ENCODE measurements at places on chromosomes 2 and 18.

DNA sequence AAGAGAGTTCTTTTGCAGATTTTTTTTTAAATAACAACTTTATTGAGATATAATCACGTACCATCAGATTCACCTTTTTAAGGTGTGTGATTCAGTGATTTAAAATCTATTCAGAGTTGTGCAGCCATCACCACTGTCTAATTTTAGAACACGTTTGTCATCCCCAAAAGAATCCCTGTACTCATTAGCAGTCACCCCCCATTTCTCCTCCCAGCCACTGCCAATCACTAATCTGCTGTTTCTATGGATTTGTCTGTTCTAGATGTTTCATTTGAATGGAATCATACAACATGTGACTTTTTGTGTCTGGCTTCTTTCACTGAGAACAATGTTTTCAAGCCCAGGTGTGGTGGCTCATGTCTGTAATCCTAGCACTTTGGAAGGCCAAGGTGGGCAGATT lies 55.4 kb upstream of the RAPH1 start:
- no peak for DNase-seq

DNA sequence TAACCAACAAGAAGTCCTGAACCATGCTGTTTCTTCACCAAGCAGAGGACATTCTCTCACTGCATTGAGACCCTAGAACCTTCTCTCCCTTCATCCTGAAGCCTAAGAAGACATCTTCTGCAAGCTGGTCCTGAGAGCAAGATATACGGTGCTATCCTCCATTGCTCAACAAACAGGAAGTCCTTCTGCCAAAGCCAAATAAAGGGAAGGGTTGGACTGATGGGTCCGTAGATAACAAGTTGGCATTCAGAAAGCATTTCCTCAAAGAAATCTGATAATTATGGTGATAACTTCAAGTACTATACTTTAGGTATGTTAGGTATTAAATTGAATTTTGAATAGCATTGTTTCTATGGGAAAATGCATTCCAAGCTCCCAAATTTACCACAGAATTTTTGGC lies 23.3 kb downstream of the GRB14 start:
- DNase-seq, result no peak

GRCh38 chr18:21853016-21853415 lies 112.4 kb downstream of the MIB1 start:
- DNase-seq, result no peak

DNA sequence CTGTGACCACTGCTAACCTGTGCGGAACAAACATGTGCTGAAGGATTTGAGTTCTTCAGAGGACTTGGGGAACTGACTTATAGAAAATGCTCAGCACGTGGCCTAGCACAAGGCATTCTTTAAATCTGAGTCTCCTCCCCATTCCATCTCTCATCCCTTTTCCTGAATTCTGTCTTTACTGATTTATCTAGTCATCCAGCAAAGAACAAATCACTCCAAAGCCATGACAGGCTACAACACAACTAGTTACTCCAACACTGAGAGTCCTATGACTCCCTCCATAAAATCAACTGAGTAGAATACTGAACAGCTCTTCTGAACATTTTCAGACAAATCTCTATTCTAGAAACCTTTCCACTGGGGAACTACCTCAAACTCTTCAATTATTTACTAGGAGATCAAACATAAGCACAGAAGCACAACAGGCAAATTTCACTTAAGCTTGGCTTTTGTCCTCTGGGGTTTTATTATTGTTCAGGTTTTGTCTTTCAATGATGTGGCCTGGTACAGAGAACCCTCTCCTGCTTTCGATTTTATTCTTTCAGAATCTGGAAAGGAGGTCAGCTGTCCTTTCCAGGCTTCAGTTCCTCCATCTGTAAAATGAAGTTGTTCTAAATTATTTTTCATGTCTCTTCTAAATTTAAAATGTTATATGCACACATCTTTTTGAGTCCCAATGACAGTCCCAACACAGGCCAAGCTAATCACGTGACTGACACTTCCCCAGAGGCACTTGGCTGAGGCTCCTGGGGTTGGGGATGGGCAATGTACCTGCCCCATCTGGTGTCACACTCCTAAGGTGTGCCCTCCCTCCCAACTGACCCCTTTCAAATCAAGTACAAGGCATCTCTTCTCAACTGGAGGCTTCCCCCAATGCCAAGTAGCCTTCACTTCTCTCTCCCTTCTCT lies 31.8 kb downstream of the RNU4ATAC start:
- DNase-seq, result no peak

GRCh38 chr2:198374375-198375082 lies 570.1 kb downstream of the PLCL1 start:
- no peak for DNase-seq

GRCh38 chr2:224870341-224870740 lies 154.2 kb upstream of the CCDC195 start:
- DNase-seq, result no peak

GRCh38 chr2:65277791-65278483 lies 50.3 kb downstream of the ACTR2 start:
- no peak for DNase-seq

- DNase-seq, result no peak
These were observed 80.7 kb downstream of the EPAS1 start for GRCh38 chr2:46377666-46378560.

DNA sequence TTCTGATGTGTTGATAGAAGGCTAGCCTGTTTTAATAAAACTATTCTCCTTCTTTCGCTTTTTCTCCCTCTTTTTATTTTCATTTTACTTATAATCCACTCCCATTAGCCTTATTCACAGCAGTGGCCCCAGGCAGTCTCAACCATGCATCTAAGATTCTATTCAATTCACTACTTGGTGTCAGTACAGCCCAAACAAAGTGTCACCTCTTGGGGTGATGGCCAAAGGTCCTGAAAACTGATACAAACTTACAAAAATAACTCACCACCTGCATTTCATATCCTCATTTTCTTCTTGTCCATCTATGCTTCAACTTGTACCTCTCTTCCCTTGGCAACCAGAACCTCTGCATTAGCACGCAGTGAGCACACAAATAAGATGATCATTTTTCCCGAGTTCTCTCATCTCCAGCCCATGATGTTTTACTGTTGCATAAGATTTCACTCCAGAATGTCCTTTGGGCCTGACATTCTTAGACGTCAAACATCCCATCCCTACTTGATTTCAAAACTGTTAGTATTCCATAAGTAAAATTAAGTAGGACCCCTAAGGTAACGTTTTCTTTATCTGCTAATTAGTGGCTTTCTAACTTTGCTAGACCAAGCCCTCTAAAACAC lies 559.3 kb upstream of the TNP1 start:
- DNase-seq, result no peak

DNA sequence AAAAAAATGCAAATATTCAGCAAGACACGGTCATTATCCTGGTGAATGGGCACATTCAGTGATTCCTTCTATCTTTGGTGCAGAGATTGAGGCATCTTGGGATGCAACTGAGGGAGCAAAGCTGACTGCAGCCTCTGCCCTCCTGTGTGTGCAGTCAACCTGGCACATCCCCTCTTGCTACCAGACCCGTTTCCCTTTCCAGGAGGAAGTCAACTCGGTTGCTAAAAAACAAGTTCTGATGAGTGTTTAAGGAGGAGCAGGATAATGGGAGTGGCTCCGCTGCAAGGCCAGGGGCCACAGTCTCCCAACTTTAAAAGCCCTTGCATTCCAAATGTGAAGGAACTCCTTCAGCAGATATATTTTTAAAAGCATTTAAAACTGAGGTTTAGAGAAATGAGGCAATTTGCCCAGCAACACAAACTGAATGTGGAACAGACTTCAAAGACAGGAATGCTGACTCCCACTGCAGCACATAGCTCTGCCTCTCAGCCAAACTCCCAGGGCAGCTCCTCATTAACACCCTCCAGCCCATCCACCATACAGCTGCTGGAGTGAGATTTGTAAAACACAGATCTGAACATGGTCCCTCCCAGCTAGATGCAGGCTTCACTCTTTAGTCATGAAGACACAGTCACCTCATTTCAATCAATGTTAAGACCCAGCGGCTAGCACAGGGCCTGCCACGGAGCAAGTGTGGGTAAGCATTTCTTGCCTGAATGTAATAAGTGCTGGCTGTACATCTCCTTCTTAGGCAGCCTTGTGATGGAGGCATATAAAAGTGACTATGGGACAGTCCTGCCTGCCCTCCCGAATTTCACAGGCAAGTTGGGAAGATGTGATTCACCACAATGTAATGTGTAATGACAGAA lies 54.3 kb downstream of the VSNL1 start:
- no peak for DNase-seq

DNA sequence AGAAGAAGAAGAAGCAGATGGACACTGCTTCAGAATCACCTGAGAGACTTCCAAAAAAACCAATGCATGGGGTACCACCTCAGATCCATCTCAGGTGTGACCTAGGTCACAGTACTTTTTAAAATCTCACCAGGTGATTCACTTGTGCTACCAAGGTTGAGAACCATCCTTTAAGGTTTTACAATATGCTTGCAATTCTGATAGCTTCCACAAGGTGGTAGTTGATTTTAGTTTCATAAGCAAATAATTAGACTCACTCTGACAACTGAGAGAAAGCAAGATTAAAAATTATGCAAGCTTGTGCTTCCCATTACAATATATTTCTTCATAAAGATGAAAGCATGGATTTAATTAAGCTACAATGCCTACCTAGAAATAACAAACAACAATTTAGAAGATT lies 355.1 kb downstream of the EN1 start:
- DNase-seq, result no peak

DNA sequence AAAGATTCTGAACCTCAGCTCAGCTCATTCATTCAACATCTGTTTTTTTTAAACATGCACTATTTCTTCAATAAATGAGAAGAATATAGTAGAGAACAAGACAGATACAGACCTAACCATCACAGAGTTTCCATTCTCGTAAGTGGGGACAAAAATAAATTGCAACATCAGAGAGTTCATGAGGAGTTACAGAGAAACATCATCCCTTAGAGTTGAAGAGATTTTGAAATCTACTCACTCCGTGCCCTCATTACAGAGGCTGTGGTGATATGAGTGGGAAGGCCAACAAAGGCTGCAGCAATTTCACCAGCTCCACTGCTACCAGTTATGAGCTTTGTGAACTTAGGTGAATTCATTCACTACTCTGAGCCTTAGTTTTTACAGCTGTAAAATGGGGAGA lies 399.3 kb downstream of the BCL11A start:
- no peak for DNase-seq

DNA sequence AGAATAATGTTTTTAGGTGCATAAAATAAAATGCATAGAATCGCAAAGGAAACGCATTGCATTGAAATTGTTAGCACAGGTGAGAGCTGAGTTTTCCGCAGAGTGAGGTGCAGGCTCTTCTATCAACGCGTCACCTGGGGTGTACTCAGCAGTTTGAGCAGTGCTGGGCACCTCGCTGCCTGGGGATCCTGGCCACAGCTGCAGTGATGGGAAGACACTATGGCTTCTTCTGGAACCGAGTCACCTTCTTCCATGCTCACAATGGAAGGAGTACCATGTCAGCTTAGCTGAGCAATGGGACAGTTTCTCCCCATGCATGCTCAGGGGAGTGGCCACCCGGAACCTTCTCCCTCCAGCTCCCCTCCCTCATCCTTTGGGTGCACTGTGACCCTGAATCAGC lies 95.4 kb upstream of the OTOS start:
- no peak for DNase-seq

DNA sequence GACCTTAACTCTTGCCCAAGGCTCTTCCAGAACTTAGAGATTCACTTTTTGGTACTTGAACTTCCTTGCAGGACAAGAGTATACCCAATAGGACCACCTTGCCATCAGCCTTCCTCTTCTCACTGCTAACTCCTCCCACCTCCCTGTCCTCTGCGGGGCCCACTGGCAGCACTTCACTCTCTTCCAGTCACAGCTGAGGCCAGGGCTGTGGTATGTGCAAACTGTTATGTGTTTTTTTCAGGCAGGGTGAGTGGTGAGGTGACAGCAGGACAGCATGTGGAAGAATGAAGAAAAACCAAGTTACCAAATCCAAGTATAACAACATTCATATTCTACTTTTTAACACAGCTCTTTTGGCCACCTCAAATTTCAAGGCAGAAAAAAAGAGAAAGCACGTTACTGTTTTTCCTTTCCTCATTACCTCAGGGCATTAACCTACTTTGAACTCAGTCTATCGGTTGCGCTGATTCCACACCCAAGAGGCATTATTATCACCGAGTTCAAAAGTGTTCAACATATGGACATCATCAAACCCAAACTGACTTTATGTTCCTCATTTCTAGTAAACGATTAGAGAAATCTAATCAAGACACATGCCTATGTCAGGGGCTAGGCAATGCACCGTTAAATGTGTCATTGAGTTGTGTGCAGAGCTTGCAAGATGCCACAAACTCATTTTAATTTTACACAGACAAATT lies 605.2 kb upstream of the SYT4 start:
- DNase-seq, result no peak

- DNase-seq, result no peak
These were observed 78.2 kb downstream of the PTGR3 start for GRCh38 chr18:75130591-75131328.

GRCh38 chr2:111662771-111663470 lies 221.1 kb downstream of the ANAPC1 start:
- DNase-seq, result no peak

DNA sequence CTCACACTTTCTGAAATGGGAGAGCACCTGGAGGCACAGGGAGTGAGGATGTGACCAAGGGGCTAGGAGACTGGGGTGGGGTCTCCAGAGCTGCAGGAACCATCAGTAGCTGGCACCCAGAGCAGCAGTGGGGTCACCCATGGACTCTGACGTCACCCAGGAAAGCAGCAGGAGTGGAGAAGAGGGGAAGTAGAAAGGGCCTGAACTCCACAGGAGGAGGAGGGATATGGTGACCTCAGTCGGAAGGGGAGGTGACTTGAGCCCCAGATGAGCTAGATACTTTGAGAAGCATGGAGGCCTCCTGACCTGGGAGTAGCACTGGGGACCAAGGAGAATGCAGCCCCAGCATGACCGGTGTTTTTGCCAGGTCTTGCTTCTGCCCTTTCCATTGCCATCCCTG lies 8.8 kb downstream of the NMUR1 start:
- no peak for DNase-seq

DNA sequence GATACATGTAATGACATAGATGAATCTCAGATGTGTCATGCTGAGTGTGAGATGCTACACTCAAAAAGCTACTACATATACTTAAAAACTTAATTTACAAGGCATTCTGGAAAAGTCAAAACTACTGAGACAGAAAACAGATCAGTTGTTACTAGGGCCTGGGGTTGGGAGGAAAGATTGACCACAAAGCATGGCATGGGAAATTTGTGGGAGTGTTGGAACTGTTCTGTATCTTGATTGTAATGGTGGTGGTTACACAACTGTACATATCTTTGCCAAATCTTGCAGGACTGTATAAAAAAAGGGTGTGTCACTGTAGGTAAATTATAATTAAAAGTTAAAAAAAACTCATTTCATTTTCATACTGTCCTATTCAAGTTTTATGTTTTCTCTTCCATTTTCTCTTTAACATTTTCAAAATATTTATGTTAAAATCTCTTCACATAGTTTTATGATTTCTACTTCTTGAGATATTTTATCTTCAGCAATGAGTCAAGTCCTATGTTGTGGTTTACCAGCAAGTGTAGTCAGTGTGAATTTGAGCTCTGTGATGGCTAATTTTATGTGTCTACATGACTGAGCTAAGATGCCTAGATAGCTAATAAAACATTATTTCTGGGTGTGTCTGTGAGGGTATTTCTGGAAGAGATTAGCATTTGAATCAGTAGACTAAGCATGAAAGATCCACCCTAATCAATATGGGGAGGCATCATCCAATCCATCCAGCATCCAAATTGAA lies 58.6 kb upstream of the VRK2 start:
- DNase-seq, result no peak
